Upper lobe of right lung (tissue), 1 donor: ENCODE measurements at places on chromosomes 7 and 10. TPM values are rescaled to one million over a fixed set of nuclear protein-coding genes. Genes with fewer than 3 reads are reported as not detected.

Gene NIPSNAP2
- total RNA-seq: 47.7 TPM

- DNase-seq: no peak
Observed at GRCh38 chr10:114723991-114724715, 66.1 kb upstream of the ABLIM1 start.

GRCh38 chr10:22657566-22658225 lies 56.7 kb downstream of the PIP4K2A start:
- DNase-seq: no peak

GRCh38 chr7:136293272-136293671 lies 316.1 kb upstream of the MTPN start:
- no peak for DNase-seq

DNA sequence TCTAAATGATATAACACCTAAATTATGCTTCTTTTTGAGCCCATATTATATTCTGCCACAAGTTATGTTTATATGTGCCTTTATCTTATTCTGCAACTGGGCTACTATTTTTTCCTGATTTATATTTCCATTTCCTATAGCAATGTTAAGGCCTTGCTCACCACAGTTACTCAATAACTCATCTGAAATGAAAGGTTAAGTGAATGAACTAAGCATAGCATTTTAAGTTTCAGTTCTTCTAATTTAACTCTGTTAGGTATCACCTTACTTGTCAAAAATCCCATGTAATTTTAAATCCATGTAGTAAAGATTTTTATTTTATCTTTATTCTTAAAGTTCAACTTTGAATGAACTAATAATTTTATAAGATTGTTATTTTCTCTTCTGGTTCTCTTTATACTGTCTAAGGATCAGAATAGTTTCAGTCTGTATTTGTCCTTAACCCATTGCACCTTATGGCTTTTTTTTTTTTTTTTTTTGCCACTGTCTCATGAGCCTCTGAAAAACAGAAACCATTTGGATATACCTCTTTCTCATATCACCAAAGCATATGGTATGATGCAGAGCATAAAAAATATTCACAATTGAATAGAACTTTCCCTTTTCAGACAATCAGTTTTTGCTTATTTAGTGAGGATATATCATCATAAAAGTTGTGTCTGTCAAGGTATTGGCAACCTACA lies 301.8 kb upstream of the ZWINT start:
- no peak for DNase-seq

DNA sequence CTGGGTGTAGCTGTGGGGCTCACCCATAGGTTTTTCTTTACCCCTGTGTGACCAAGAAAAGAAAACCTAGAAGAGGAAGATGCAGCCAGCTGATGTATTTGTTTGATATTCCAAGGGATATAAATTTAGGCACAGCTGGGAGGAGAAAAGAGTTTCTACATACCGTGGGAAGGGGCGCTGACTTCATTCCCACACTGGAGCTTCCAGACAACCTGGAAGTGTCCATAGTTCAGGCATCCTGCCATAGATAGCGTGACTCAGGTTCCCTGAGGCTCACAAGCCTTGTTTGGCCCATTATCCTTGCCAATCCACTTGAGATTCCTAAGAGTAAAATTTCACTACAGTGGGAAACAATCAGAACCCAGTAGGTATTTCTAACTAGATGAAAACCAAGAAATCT lies 371.7 kb upstream of the NRP1 start:
- no peak for DNase-seq

GRCh38 chr10:48885376-48885775 lies 54.3 kb downstream of the LRRC18 start:
- no peak for DNase-seq

Gene TUBB8
- 0.20 TPM for total RNA-seq

DNA sequence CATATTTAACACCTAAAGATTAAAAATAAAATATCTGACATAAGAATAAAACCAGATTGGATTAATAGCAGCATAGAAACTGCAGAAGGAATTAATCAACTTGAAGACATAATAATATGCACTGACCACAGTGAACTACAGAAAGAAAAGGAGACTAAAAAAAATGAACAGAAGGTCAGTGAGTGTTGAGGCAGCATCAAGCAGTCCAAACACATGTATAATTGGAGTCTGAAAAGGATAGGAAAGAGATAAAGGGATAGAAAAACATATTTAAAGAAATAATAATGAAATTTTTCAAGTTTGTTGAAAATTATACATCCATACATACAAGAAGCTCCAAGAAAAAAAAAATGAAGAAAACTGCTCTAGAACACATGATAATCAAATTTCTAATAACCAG lies 756.2 kb downstream of the GATA3 start:
- DNase-seq: no peak

GRCh38 chr10:581776-582330 lies 107.6 kb downstream of the DIP2C start:
- DNase-seq: no peak

- DNase-seq: no peak
Observed at GRCh38 chr7:50274361-50274760, 30.2 kb upstream of the IKZF1 start.

GRCh38 chr10:131094527-131095312 lies 216.8 kb downstream of the TCERG1L start:
- DNase-seq: no peak

GRCh38 chr7:40946549-40946948 lies 756.3 kb downstream of the INHBA start:
- DNase-seq: no peak

DNA sequence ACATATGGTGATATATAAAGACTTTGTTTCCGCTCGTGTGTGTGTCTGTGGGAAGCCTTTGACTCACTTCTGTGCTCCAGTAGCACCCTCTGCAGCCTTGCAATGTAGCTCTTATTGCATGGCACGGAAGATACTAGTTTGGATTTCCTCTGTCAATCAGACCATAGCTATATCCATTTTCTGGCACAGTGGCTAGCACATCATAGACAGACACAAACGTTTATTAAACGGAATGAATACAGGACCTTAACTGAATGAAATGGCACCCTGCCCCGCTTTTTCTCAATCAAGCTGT lies 124.0 kb upstream of the PTPN20 start:
- DNase-seq: no peak
